Myocyte (in vitro differentiated cells): ENCODE measurements at places on chromosomes 7 and 10. TPM values are rescaled to one million over a fixed set of nuclear protein-coding genes. Genes with fewer than 3 reads are reported as not detected.

MYPN gene
- total RNA-seq: 119 and 131 TPM in 2 replicates

TMEM229A gene
- not detected in 2 replicates for total RNA-seq

NRAP gene
- 4.1 and 5.6 TPM in 2 replicates for total RNA-seq

CLCN1 gene
- total RNA-seq: not detected in 2 replicates

AKR1C8 gene
- total RNA-seq: not detected in 2 replicates
